Stimulated activated CD4-positive, alpha-beta T cell treated with anti-CD3 and anti-CD28 coated beads, Interleukin-1b, Interleukin-23, amount 100 ng/mL, for 1 hour (primary cell): ENCODE measurements at places on chromosomes 5 and 9.

- no peak for DNase-seq
Observed at GRCh38 chr9:121298689-121299466, 30.9 kb downstream of the GSN start.

- no peak for DNase-seq
Observed at GRCh38 chr5:62680121-62680520, 101.5 kb downstream of the LRRC70 start.

DNA sequence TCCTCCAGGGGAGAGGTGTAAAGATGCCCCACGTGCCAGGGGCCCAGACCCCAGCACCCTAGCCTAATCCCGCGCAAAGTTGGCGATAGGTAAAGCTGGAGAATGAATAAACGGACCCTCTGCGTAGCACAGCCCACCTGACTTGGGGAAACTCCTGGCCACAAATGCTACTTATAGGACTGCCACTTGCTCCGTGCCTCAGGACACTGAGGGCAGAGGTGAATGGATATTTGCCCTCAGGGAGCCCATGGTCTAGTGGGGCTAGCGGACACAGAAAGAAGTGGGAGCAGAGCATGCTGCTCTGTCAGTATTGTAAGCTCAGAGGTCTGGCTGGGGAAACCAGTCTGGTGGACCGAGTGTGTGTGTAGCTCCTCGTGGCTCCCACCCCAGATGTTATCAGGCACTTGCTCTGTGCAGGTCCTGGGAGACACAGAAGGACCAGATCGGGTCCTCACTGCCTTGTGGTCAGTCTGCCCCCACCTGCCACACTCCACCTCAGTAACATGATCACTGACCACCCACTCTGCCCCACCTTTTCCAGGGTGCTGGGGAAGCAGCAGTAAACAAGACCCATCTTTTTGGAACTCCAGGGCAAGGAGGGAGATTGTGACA, 841 bp downstream of the GRK6 start:
- DNase-seq: no peak

GRCh38 chr9:107131108-107131799, 151.8 kb upstream of the RAD23B start:
- no peak for DNase-seq

- no peak for DNase-seq
Observed at GRCh38 chr9:97545486-97545885, 44.0 kb downstream of the TMOD1 start.

- DNase-seq: no peak
Observed at GRCh38 chr5:64831996-64832395, 63.3 kb downstream of the CWC27 start.

GRCh38 chr9:105299190-105299854, 54.9 kb downstream of the SLC44A1 start:
- no peak for DNase-seq

GRCh38 chr5:91235271-91235694, 147.8 kb downstream of the ARRDC3 start:
- DNase-seq: no peak

DNA sequence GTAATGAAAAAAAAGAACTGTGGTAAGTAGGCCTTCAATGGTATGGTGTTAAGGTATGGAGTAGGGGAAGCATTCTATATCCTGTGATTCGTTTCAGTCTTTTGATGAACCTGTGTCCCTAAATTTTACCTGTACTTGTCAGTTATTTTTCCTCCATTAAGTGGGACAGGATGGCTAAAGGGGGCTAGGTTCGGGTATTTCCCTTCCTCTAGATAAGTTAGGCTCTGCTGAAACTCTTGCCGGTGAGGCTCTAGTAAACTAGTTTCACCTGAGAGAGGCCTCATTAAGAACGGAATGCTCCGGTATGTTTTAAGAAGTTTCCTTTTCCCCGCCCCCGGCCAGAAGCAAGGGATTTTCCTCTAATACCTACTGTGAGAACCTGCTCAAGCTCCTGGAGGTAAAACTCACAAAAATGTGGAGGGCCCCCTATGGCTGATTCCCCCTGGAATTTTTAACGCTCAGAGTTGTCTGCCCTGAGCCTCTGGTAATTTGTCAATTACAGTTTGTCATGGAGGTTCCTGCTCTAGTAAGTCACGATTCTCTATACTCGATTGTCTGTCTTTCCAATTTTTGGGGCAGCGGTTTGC, 87.7 kb downstream of the MACIR start:
- DNase-seq: no peak

DNA sequence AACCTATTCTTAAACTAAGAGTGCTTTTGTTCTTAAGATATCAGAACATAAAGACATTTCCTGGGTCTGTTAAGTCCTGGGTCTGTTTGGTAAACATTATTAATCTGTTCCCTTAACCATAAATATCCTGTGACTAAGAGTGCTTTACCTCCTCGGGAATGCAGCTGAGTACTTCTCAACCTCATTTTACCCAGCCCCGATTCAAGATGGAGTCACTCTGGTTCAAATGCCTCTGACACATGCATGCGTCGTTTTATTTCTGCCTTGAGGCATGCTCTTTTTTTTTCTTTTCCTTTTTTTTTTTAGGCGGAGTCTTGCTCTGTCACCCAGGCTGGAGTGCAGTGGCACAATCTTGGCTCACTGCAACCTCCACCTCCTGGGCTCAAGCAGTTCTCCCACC, 39.8 kb upstream of the FBXL17 start:
- no peak for DNase-seq

DNA sequence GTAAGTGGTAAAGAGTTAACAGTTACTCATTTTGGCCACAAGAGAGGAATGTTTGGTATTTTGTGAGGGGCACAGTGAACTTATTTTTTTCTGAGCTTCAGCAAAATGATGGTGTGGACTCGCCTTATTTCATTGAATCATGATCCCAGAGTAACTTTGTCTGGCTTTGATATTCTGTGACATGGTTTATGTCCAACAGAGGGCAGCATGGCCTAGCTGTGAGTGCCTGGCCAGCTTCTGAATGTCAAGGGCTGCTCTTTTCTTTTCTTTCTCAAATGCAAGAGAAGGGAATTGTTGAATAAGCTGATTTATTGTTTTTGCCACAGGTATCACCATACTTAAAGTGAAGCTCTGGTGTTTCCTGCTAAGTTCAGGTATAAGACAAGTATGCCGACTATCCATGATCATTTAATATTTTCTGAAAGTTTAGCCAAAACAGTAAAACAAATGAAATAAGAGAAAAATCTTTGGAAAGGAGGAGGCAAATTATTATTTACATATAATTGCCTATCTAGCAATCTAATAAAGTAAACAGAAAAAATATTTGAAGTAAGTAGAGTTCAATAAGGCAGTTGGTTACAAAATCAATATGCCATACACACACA, 31.7 kb downstream of the MRPL22 start:
- no peak for DNase-seq

DNA sequence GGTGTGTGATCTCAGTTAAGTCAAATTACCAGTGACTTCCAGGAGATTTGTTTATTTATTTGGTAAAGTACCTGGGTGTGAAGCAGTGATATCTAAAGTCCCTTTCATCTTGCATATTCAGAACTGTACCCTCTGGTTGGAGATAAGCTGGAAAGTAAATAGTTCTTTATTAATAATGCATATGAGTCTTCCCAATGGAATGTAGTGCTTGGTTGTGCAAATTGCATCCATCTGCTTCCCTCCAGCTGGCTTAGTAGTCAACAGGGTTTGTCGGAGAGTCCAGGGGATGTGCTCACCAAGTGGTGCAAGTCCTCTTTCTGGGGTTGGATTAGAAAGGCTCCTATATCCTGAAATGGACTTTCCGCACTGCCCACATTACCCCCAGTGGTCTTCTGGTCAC, 42.0 kb downstream of the TRPM3 start:
- DNase-seq: no peak

- no peak for DNase-seq
Observed at GRCh38 chr5:131156957-131157356, 8.1 kb downstream of the HINT1 start.

DNA sequence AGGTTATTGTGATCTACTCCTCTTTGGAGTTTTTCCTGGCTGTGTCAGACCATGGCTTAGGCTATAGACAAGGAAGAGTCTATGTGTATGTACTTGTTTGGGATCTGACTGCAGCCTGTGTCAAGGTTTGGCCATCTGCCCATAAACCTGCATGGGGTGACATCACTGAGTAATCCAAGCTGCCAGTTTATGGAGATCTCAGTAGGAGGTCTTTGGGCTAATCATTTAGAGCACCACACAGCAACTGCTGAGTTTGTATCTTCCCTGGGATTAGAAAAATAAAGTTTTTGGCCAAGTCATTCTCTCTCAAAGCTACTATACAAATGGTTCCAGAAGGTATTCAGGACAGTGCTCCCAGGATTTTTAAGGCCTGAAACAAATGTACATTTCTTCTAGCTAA, 65.5 kb upstream of the HSPB3 start:
- DNase-seq: no peak

DNA sequence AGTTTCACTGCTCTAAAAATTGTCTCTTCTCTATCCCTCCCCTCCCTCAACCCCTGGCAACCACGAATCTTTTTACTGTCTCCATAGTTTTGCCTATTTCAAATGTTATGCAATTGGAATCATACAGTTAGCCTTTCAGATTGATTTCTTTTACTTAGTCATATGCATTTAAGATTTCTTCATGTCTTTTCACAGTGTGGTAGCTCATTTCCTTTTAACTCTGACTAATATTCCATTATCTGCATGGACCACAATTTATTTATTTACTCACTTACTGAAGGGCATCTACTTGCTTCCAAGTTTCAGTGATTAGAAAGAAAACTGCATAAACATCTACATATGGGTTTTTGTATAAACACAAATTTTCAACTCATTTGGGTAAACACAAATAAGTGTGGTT, 372.3 kb downstream of the CDH18 start:
- no peak for DNase-seq

DNA sequence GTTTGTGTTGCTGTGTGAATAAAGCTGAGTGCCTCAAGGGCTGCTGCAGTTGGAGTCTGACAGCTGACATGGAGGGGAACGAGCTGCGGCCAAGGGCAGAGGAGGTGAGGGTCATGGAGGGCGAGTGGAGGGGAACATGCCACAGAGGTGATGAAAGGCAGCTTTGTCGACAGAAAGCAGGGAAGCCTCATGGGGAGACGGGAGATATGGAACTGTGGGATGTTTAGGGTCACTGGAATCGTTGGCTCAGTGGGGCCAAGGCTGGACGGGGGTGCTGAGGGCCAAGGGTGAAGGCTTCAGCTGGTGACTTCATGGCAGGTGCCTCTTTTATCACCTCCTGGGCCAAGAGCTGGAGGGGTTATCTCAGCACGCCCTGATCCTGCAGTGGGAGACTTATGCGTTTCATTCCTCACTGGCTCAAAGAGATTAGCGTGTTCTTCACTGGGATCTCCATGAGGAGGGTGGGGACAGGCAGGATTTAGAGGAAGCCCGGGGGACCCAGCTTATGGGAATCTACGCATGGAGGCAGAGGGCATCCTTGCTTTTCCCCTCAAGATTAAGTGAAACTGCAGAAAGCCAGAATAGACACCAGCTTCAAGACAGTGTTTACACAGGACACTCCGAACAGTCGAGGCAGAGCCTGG, 42.2 kb downstream of the FAM240B start:
- DNase-seq: no peak

GRCh38 chr9:88792502-88792901, 198.8 kb upstream of the S1PR3 start:
- no peak for DNase-seq

- DNase-seq: no peak
Observed at GRCh38 chr5:77640589-77641396, 2.3 kb upstream of the OTP start.

DNA sequence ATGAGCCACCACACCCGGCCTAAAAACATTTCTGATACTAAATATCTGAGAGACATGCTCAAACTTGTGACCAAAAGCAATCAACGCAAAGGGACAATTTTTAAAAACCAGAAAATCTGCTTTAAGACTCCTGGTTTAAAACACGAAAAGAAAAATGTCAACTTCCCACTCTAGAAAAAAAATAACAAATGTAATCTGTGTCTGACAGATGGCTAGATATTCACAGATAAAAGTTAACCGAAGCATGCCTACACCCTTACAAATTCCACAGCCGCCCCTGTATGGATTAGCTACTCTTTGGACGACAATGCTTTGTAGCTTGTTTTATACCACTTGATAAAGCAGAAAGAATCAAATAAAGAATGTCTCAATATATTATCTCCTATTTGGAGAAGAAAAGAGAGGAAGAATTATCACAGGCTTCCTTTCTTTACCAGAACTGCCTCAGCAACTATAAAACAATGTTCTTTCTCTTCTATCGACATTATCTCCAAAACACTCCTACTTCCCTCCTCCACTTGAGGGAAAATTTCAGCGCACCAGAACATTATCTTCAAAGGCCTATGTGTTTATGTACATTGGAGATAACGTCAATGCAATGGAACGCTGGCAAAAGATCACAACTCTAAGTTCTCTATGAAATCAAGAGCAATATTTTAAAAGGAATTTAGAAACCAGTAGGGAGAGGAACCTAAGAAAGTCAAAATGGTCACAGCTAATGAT, 26.2 kb downstream of the CEMIP2 start:
- DNase-seq: no peak

GRCh38 chr9:6968271-6968670, 210.5 kb downstream of the KDM4C start:
- DNase-seq: no peak

GRCh38 chr9:114220061-114220541, 64.8 kb downstream of the COL27A1 start:
- no peak for DNase-seq

GRCh38 chr5:128470663-128471062, 67.4 kb downstream of the FBN2 start:
- DNase-seq: no peak

GRCh38 chr5:19044311-19044710, 943.7 kb downstream of the CDH18 start:
- no peak for DNase-seq

DNA sequence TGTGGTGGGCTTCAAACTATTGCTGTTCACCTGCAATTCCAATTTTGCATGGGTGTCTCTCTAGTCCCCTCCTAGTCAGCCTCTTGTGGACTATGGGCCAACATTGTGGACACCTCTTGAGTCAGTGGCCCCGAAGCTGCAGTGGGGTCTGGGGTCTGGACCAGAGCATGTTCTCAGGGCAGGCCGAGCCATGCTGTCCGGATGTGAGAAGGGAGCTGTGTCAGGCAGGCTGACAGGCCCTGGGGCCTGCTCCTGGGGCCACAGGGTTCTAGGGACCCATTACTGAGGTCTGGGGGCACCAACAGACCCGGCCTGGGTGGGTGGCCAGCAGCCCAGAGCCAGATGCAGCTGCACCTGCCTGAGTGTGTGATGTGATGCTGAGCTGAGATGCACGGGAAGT, 16.5 kb upstream of the IRX4 start:
- no peak for DNase-seq

DNA sequence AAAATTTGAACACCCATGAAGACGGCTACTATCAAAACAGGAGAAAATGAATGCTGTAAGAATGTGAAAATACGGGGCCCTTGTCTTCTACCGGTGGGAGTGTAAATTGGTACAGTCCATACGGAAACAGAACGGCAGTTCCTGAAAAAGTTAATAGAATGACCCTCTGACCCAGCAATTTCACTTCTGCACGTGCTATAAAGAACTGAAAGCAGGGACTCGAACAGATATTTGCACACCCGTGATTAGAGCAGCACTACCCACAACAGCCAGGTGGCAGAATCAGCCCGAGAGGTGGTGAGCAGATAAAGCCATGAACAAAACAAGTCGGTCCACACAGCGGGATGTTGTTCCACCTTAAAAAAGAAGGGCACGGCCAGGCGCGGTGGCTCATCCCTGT, 22.6 kb upstream of the SLC12A7 start:
- no peak for DNase-seq

- no peak for DNase-seq
Observed at GRCh38 chr5:29805804-29806203, 1387.7 kb upstream of the CDH6 start.

GRCh38 chr5:179219661-179220620, 125.3 kb downstream of the ADAMTS2 start:
- DNase-seq: no peak
